Heart left ventricle (tissue), 16 donors: ENCODE measurements at places on chromosomes 7 and 10. TPM values are rescaled to one million over a fixed set of nuclear protein-coding genes. Genes with fewer than 3 reads are reported as not detected.

- no peak for DNase-seq
Observed at GRCh38 chr10:106396192-106396591, 768.3 kb downstream of the SORCS1 start.

GRCh38 chr7:113179313-113179712 lies 61.0 kb upstream of the SMIM30 start:
- no peak for DNase-seq

GRCh38 chr7:34036972-34037792 lies 131.8 kb downstream of the BMPER start:
- DNase-seq, result no peak

DNA sequence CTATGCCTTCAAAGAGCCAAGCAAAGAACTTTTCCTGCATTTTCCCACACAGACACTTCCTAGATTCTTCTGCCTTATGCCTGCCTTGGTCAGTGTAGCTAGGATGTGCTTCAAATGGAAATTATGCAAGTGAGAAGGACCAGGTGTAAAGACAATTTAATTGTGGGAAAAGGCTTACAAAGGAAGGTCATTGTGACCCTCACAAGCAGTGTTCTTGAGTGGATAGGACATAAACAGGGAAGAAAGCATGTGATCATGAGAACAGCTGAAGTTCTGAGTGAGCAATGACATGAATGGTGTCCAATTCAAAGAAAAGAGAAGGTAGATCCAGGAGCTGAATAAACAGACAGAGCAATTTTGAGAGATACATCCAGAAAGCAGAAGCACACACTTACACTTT lies 1.3 kb upstream of the PIP start:
- no peak for DNase-seq

DNA sequence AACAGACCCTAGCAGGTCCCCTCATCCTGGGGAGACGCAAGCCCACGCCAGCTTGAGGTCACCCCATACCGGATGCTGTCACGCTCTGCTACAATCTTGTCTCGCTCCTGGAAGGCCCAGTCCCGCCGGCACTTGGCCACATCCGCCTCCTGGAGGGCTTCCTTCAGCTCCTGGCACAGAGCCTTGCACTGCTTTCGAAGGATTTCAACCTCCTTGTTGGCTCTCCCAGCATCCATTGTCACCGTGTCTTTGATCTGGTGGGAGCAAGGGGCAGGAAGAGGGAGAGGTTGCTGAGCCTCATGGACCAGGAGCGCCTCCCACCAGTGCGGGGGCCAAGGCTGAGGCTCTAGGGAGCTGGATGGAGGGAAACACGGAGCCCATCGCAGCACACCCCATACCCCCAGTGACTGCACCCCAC lies 90.9 kb downstream of the DLG5 start:
- DNase-seq, result peak; percentile 75

DNA sequence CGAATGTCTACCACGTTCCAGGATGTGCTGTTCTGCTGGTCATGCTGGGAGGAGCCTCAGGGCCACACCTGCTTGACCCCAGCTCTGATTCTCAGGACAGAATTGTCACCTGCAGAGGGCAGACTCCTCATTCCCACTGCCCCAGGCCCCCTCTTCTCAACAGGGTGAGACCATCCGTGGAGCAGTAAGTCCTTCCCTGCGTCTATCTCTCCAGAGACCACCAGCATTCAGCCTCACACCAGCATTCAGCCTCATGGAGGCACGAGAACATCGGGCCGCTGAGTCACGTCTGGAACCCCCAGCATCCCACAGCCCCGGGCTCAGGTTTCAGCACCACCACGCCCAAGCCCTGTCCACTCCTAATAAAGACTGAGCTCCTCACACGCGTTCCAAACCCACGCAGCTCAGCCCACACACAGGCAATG lies 273.4 kb downstream of the DIP2C start:
- no peak for DNase-seq

- no peak for DNase-seq
Observed at GRCh38 chr10:72098301-72098835, 10.0 kb upstream of the SPOCK2 start.

DNA sequence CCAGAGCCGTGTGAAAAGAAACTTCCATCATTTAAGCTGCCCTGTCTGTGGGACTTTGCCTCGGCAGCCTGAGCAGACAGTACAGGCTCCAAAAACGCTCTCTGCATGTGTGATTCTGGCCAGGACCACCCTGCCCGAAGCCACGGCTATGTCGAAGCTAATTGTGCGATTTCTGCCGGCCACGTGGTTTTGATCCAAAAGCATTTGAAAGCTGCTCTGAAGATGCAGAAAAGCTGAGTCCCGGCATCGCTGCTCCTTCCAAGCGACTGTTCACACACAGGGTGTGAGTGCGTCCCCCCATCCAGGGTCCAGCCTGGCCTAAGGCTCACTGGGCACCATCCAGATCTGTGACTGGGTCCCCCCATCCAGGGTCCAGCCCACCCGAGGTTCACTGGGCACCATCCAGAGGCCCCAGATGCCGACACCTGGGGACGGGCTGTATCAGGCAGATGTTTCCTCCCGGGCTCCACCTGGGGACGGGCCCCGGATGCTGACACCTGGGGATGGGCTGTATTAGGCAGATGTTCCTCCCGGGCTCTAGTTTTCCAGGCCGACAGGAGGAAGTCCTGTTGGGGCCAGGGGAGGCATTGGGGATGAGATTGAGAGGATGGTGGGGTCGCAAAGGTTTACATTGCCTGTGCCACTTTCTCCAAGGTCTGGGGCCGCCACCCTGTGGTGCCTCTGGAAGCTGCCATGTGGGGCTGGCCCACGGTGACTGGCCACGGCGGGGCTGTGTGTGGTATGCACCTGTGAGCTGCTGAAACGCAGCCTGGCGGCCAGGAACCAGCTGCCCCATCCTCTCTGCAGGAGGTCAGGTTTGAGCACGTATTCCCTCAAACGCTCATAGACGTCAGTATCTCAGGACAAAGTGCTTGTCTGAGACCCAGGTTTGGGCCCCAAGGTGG lies 527.4 kb downstream of the DNAJB6 start:
- DNase-seq, result no peak

GRCh38 chr7:78350926-78351325 lies 552.4 kb downstream of the PHTF2 start:
- DNase-seq, result no peak

GRCh38 chr7:107694386-107694785 lies 33.8 kb downstream of the SLC26A4 start:
- DNase-seq, result no peak

GRCh38 chr10:85961073-85961472 lies 405.5 kb downstream of the GRID1 start:
- no peak for DNase-seq

DNA sequence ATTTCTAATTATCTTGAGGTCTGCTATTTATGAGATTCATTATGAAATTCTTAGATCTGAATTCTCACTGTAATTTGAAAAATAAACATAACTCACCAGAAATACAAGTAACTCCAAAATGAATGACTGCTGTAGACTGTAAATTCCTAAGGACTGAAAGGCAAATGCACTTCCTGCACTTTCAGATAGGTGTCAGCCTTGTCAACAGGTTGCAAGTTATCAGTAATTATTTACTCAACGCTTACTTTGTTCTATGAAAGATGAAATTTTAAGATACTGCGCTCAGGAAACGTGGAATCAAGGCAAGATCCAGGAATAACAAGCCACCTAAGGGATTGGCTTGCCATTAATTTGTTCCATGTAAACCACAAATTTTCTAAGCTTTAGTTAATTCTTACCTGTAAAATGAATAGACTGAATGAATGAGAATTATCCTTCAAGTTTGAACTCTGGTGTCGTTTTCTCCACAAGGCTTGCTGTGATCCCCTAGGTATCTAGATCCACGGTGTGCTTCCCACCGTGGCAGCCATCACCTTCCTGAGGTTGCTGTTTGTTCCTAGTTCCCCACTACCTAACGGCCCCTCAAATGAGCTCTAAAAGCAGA lies 12.6 kb downstream of the DHX32 start:
- no peak for DNase-seq

- no peak for DNase-seq
Observed at GRCh38 chr10:59674215-59674836, 35.3 kb downstream of the SLC16A9 start.

- no peak for DNase-seq
Observed at GRCh38 chr7:37633048-37633447, 50.5 kb upstream of the GPR141 start.

GRCh38 chr7:144729226-144729625 lies 106.6 kb downstream of the TPK1 start:
- no peak for DNase-seq

GRCh38 chr10:44396671-44397191 lies 11.8 kb upstream of the CXCL12 start:
- no peak for DNase-seq

DNA sequence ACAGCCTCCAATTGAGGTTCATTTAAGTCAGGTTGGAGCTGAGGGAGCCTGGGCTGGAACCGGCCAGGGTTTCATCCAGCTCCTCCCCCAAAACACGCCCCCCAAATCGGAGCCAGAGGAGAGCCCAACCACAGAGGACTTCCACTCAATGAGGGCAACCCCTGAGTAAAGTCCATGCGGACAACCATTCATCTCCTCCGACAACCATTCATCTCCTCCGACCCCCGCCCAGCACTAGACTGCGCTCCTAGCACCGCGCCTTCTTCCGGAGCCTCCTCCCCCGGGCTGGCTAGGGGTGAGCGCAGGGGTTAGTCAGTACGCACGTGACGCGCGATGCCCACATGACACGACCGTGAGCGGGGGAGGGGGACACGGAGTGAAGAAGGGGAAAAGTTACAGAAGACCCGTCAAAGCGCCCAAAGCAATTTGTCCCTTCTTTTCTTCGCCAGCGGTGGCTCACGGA lies 1.4 kb downstream of the MAGI2 start:
- DNase-seq, result peak; percentile 92

DNA sequence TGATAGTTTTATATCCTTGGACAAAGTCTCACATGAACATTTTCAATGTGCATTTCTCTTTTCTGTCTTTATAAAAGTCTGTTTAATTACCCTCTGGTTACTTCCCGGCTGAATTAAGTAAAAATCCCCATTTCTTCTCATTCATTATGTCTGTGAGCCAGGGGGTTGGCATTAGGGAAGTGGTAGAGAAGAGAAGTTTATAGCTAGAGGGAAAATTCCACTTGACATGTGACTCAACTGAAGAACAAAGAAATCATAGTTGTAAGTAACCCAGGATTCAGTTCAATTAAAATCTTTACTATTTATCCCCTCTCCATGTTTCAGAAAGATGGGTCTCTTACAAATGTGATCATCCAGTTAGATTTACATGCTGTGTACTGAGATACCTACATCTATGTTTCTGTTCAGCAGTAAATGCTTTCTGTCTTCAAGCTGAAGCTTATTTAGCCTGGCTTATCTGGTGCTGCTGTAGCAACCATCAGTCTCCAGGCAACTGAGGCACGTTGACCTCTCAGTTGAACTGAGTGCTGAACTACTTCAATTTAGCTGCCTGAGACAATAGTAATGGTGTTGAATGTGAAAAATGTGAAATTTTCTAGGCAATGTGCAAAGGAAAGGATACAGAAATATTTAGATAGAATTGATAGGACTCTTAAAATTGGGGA lies 181.6 kb downstream of the MLLT10 start:
- DNase-seq, result no peak

- no peak for DNase-seq
Observed at GRCh38 chr10:94206176-94206575, 156.6 kb downstream of the NOC3L start.

GRCh38 chr7:47787249-47788069 lies 160.8 kb downstream of the PKD1L1 start:
- no peak for DNase-seq

Gene SAMD9
- 5.8 TPM for total RNA-seq

Gene OPN4
- total RNA-seq, result not detected

Gene SCIN
- not detected for total RNA-seq

Gene TACR2
- 0.24 TPM for total RNA-seq

Gene FAM25C
- not detected for total RNA-seq

Gene OR9A2
- total RNA-seq, result 0.29 TPM

Gene ZNF804B
- not detected for total RNA-seq

Gene OR13A1
- 0.10 TPM for total RNA-seq

Gene NET1
- total RNA-seq, result 18.3 TPM

Gene HMX3
- total RNA-seq, result not detected

Gene MOGAT3
- total RNA-seq, result not detected

Gene WNT2
- total RNA-seq, result 1.2 TPM

Gene CRYGN
- total RNA-seq, result not detected

Gene MBL2
- not detected for total RNA-seq

Gene HABP2
- not detected for total RNA-seq
